ENCODE measurements at places on chromosomes 13 and 19.
A peak's percentile ranks its signal among the peaks of the same experiment; 100 is the strongest.

- peak; percentile 22 for DNase-seq
Observed at GRCh38 chr13:20497006-20497775, 28.5 kb downstream of the CRYL1 start.

DNA sequence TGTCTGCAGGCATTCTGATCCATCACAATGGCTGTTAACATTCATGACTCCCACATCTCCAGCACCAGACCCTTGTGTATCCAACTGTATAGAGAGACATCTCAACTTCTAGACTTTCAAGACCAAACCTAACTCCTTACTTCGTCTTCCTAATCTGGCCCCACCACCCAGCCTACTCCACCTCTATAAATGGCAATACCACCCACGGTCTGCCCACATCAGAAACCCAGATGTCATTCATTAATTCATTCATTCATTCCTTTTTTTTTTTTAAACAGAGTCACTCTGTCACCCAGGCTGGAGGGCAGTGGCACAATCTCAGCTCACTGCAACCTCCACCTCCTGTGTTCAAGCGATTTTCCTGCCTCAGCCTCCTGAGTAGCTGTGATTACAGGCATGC lies 10.4 kb downstream of the GPR42 start:
- no peak for DNase-seq

- peak; percentile 34 for DNase-seq
Observed at GRCh38 chr19:39599116-39599515, 3.2 kb upstream of the LGALS13 start.

DNA sequence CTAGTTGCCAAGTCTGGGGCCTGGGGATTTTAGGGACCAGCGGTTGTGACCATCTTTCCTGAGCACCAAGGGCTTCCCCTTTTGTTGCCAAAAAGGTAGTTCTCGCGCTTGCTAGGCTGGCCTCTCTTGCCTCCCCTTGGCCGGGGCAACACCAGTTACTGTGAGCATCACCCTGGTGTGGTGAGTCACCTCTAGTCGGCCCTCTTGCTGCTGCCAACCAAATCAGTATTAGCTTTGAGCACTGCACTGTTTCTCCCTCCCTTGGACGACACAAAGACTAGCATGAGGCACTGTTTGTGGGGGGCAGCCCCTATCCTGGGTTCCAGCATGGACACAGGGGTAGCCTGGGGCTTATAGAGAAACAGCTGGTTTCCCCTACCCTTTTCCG lies 6.9 kb downstream of the SYDE1 start:
- peak; percentile 63 for DNase-seq

Data from ELR (cell line).